ENCODE measurements at places on chromosomes 11 and 22.

DNA sequence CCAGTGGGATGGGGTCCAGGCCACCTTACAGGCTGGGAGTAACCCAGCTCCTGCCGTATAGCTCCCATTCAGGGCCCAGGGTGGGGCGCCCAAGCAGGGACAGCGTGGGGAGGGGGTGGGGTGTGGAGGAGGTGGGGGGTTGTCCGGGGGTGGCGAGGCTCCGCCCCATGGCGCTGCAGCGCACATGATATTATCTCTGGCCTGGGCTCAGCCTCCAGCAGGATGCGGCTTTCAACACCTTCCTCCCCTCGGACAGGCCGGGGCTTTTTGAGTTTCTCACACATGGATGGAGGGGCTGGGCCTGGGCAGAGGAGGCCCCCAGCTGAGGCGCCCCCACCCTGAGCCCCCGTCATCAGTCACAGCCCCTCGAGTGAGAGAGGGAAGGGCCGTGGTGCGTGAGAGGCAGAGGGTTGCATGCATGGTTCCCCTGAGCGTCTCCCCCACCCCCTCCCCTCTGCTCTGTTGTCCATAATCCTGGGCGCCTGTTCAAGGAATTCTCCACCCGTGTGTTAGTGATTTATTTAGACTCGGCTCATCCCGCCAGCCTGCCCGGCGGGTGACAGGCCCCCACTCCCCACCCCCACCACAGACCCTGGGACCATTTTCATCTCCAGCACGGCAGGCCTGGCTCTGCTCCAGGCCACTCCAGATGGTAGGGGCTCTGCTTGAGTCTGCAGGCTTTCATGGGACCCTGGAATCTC is 44.9 kb downstream of the WNT11 start:
- no peak for DNase-seq

- no peak for DNase-seq
These were observed 55.8 kb upstream of the THY1 start for GRCh38 chr11:119478711-119479285.

- DNase-seq, result peak; percentile 37
These were observed 2193.4 kb upstream of the RAG2 start for GRCh38 chr11:38791346-38791961.

- DNase-seq, result peak; percentile 19
These were observed 38.5 kb upstream of the CYP2D6 start for GRCh38 chr22:42169055-42169469.

DNA sequence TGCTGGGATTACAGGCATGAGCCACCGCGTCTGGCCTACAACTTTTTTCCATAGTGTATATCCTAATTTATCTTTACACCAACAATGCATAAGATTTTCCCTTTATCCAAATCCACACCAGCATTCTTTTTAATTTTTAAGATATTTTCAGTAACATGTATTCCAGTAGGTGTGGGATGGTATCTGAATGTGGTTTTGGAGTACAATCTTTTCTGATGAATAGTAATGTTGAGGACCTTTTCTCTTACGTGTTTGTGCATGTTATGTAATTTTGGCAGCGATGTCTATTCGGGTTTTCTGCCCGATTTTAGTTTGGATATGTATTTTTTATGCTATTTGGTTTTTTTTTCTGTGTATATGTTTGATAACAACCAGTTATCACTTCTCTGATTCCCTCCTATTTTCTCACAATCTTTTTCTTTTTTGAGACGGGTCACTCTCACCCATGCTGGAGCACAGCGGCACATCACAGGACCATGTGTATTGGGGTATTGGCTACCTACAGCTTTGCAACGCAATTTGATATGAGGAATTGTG is 114.6 kb upstream of the GRK3 start:
- no peak for DNase-seq

DNA sequence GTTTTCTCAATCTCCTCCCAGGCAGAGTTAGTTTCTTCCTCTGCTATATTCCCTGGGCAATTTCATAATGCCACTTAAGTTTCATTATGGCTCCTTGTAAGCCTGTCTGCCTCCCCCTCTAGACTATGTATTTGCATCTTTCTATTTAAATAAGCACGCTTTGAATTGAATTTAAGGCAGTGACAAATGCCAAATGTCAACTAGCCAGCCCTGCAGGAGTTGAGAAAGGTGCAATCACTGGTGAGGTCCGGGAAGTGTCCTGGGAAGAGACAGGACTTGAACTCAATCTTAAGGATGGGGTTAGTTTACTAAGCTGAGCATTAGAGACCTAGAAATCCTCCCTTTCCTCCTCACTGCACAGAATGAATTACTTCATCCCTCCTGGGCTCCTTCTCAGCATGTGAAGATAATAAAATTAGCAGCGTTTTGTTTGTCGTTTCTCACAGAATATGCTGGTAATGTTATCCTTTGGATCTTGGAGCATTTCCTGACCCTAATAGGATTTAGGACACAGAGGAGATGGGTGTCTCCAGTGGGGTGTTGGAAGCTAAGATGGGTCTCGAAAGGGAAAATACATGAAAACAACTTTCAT is 1.6 kb downstream of the TCP11L1 start:
- DNase-seq, result no peak

DNA sequence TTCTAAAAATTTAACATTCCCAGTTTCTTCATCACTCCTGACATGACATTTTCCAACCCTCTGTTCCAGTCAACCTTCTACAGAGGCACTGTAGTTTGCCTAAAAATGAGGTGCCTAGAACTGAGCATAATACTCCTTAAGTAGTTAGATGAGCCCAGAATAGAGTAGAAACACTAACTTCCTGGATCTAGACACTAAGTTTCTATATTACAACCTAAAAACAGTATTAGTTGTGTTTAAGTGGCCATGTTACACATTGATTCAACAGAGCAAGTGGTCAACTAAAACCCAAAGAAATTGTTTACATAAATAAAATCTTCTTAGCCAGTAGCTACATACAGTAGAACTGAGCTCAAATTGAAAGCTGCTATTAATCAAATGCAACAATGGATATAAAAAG is 1.3 kb downstream of the HPS5 start:
- no peak for DNase-seq

- DNase-seq, result no peak
These were observed 45.3 kb upstream of the GCAT start for GRCh38 chr22:37762389-37762836.

- DNase-seq, result no peak
These were observed 35.0 kb downstream of the RNF141 start for GRCh38 chr11:10506008-10506370.

DNA sequence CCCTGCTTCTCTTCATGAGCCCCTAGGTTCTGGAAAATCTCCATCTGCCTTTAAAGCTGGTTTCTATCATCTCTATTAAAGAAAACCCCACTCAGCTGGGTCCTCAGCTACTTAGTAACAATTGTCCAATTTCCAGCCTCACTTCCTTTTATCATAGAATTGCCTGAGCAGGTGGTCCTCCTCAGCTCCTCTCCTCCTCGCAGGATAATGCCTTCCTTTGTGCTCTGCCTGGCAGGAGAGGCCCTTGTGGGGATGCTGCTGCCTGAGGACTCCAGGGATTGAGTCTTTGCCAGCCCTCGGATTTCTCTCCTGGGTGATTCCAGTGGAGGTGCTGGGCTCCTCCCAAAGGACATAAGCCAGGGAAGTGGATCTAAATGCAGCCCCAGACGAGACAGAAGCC is 448.3 kb downstream of the INSC start:
- DNase-seq, result no peak

GRCh38 chr11:70109006-70109405 is 30.9 kb downstream of the ANO1 start:
- no peak for DNase-seq

- no peak for DNase-seq
These were observed 14.5 kb downstream of the CLMP start for GRCh38 chr11:123180574-123180973.

- DNase-seq, result no peak
These were observed 95.7 kb upstream of the NNMT start for GRCh38 chr11:114200351-114201133.

- no peak for DNase-seq
These were observed 68.4 kb downstream of the TRAF6 start for GRCh38 chr11:36441610-36442208.

DNA sequence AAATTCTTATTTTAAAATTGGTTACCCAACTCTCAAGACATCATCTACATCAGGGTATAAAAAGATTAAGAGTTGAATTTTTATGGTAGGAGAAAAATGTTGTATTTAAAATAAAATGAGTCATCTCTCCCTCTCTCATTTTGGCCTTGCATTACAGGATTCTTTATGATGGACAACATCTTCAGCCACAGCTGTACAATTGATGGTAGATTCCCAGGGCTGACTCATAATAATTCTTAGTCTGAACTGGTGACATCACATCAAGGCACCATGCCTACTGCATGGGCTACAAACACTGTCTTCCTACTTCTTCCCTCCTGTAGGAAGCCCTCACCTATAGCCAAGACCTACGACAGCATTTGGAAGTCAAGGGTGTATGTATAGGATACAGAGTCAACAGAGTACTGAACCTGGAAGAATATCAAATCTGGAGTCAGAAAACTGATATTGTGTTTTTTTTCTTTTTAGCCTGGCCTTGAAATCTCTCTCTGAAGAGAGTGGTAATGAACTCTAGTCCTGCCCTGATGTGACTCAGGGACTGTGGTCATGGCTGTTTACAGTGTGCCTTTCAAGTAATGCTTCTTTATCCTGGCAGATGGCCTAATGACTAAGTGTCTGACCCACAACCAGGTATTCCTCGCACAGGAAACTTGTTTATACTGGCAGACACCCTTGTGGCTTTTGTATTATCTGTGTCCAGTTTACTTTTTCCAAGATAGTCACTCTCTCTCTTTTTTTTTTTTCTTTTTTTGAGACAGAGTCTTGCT is 32.5 kb downstream of the MRGPRX2 start:
- DNase-seq, result no peak

GRCh38 chr22:20084547-20085413 is 4.7 kb downstream of the DGCR8 start:
- DNase-seq, result no peak

DNA sequence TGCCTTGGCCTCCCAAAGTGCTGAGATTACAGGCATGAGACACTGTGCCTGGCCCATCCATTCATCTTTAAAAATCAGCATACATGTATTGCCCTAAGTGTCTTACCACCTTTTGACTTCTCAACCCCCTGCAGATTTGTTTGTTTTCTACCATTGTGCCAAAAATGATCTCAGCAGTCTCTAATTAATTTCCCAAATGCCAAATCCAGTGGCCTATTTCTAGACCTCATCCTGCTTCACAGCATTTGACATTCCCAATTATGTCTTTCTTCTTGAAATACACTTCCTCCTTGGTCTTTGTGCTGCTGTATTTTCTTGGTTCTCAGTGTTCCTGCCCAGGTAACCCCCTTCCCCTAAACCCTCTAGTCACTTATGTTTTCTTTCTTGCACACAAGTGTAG is 46.0 kb upstream of the GRAMD1B start:
- no peak for DNase-seq

DNA sequence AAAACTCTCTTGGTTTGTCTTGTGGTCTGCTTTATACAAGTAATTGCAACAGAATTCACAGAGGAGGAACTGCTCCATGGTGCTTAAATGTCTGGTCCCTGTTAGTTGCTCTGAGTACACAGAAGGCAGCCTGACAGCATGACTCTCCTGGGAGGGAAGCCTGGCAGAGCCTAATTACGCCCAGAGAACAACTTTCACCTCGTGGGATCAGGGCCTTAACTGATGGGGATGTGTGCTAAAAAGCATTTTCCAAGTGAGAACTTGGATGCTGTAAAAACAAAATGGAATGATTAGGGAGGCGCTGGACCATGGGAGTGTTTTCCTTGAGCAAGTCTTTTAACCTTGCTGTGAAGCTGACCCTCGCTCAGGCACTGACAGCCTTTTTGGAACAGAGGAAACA is 154.0 kb upstream of the TENM4 start:
- no peak for DNase-seq

GRCh38 chr11:65718964-65719492 is 1.6 kb downstream of the RNASEH2C start:
- DNase-seq, result no peak

DNA sequence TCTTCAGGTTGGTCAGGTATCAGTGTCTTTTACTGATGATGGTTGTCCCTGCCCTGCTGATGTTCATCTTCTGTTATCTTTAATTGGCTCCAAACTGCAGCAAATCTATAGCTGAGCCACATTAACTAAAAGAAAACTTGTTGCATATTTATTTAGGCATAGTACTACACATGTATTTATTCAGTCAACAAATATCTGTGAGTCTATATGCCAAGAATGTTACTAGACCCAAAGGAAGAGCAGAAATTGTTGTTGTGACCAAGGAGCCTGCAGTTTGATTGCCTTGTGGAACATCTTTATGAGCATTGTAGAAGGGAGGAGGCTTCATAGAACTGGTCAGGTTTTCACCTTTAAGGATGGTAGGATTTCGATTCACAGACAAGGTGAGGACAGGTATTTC is 10.1 kb downstream of the BMAL1 start:
- no peak for DNase-seq

DNA sequence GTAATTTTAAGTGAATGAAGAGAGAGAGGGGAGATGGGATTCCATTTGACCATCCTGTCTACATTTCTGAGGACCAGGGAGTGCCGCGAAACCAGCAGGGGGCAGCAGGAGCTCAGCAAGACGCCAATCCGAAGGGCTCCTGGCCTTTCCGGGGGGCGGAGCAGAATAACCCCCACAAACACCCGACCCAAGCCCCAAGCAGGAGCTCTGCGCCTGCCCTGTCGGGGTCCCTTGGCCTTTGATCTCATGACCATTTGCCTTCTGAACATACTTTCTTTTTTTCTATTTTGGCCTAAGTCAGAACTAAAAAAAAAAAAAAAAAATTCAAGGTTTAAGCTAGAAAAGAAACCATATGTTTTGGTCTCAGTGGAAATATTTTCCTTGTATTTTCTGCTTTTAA is 21.9 kb upstream of the SCN2B start:
- peak; percentile 11 for DNase-seq

DNA sequence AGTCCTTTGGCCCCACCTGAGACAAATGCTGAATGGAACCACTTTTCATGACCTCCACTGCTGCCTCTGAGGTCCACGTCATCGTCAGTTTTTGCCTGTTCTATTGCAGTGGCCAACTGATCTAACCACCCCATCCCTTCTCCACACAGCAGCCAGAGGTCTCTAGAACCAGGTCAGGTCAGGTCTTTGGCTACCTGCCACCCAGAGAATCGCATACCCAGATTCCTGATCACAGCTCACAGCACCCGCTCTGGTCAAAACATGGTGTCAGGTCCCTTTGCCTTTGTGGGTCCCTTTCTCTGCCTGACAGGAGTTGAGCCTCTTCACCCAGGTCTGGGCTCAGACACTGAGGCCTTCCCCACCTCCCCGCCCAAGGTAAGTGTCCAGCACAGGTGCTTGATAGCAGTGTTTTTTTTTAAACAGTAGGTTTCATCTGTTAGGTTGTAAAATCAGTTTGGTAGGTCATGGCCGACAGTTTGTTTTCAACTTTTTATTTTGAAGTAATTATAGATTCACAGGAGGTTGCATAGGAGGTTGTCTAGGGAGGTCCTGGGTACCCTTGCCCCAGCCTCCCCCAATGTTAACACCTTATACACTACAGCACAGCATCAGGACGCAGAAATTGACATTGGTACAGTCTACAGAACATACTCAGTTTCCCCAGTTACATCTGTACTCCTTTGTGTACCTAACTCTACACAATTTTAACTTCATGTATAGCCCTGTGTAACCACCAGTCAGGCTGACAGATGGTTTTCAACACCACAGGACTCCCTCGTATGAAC is 6.9 kb downstream of the C22orf39 start:
- no peak for DNase-seq

- DNase-seq, result no peak
These were observed 87.3 kb downstream of the KCNQ1 start for GRCh38 chr11:2531987-2532703.

All from AG09319 (cell line).